SK-N-SH (cell line): ENCODE measurements at places on chromosomes 16 and 17. TPM values are rescaled to one million over a fixed set of nuclear protein-coding genes. Genes with fewer than 3 reads are reported as not detected.

- DNase-seq, result no peak
Measured at GRCh38 chr16:89155184-89155679, 16.3 kb upstream of the CDH15 start.

- DNase-seq, result no peak
Measured at GRCh38 chr16:86087896-86088230, 188.9 kb downstream of the IRF8 start.

- DNase-seq, result no peak
Measured at GRCh38 chr17:67013891-67014290, 30.5 kb upstream of the CACNG1 start.

DNA sequence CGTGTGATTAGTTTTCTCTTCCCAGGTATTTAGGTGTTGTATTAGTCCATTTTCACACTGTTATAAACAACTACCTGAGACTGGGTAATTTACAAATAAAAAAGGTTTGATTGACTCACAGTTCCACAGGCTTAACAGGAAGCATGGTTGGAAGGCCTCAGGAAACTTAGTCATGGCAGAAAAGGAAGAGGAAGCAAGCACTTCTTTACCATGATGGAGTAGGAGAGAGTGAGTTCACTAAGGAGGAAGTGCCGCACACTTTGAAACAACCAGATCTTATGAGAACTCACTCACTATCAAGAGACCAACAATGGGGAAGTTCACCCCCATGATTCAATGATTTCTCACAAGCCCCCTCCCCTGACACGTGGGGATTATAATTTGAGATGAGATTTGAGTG lies 1343.7 kb upstream of the GOT2 start:
- no peak for DNase-seq

DNA sequence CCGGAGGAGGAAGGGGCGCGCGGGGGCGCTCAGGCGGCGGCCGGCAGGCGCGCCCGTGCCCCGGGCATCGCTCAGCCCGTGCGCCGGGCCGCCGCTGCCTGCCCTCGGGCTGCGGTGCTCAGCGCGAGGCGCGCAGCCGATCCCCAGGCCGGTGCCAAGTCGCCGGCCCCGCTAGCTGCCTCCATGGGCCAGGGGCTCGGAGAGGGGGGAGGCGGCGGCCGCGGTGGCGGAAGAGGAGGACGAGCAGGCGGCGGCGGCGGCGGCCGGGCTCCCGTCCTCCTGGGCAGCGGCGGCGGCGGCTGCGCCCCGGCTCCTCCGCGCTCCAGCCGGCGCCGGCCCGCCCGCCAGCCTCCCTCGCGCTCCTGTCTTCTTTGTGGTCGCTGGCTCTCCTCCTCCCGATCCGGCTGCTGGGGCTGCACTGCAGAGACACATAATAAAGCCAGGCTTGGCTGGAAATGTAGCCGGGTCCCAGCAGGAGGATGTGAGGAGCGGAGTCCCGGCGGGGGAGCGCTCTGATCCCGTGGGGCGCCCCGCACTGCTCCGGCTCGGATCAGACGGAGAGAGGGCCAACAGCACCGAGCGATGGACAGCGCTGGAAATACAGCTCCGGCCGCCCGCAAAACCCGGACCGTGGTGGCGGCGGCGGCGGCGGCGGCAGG lies 889 bp upstream of the ZNF423 start:
- DNase-seq, result peak; percentile 92

- DNase-seq, result peak; percentile 30
Measured at GRCh38 chr17:80422981-80423380, 8.0 kb downstream of the ENDOV start.

- no peak for DNase-seq
Measured at GRCh38 chr17:15885770-15886169, 59.2 kb upstream of the ADORA2B start.

- DNase-seq, result no peak
Measured at GRCh38 chr17:45990886-45991285, 8.2 kb upstream of the STH start.

GRCh38 chr16:66387817-66388332 lies 21.4 kb downstream of the CDH5 start:
- no peak for DNase-seq

DNA sequence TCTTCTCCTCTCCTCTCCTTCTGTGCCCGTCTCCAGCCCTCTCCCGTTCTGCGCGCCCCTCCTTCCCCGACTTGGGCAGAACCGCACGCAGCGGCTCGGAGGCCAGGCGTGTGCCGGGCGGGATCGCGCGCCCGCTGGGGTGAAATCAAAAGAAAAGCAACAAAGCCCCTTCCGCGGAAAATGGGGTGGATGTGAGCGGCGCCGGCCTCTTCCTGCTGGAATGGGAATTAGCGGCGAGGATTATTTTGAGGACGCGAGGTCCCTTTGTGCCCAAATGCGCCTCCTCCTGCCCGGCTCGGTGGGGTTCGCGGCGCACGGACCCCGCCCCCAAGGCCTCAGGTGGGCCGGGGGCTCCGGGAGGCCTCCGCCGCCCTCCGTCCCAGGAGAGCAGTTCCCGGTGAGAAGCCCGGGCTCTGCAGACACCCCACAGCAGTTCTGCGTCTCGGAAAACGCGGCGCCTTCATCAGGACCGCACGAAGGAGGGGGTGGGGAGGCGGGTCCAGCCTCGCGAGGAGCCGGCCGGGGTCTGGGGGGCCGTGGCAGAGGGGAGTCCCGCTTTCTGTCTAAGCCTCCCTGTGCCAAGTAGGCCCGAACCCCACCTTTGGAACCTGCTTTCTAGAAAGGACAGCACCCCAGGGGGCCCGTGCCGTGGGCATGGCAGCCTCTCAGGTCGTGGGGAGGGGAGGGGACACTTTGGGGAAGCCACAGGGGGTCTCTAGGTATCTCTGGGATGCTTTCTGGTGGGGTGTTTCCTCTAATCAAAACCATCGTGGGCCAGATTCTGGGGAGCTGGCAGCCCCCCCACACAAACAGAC lies 91.0 kb upstream of the CBX4 start:
- peak; percentile 85 for DNase-seq

GRCh38 chr17:33436321-33436720 lies 143.2 kb upstream of the ASIC2 start:
- no peak for DNase-seq

DNA sequence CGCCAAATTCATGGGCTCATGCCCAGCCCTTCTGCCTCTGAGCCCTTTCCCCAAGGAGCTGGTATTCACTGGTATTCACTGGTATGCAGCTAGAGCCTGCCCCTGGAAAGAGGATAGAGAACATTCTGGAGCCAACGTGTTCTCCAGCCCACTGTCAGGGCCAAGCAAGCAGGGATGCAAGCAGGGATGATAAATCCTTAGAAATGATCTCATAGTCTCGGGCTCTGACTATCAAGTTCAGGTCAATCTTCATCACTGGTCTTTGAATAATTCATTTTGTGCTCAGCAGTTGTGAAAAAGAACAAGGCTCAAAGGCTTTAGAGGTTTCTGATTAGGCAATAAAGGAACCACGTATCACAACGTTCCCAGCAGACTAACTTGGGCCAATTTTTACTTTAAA lies 57.3 kb downstream of the CACNG5 start:
- DNase-seq, result no peak

GRCh38 chr17:17994271-17995069 lies 21.8 kb downstream of the DRC3 start:
- peak; percentile 86 for DNase-seq

- peak; percentile 91 for DNase-seq
Measured at GRCh38 chr16:19884611-19885450, at the start of gene GPRC5B. Gene GPRC5B, minus strand, starts transcription at chr16:19884848. Its CDS starts 12,003 bp downstream, at chr16:19872845.

GRCh38 chr17:32863559-32863958 lies 13.4 kb downstream of the MYO1D start:
- DNase-seq, result no peak

DNA sequence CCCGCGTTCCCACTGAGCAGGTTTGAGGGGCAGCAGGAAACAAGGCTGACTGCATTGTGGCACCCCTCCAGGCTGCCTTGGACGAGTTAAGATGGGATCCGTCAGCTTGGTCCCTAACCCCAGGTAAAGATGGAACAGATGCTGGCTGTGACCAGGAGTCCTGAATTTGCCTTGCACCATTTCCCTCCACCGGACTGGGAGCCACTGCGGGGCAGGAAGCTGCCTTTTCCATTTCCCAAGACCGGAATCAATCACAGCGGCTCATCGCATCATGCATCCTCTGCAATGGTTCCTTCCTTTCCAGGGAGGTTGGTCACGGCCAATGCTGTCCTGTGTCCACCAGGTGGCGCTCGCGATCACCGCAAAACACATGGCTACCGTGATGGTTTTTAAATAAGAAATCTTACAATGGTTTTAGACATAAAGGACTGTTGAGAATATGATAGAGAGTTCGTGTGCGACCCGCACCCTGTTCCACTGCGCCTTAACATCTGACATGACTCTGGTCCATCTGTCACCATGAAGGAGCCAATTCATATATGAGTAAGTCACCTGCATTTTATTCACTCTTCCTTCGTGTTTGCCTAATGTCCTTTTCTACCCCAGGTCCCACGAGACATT lies 6.8 kb upstream of the MEAK7 start:
- DNase-seq, result peak; percentile 85

DNA sequence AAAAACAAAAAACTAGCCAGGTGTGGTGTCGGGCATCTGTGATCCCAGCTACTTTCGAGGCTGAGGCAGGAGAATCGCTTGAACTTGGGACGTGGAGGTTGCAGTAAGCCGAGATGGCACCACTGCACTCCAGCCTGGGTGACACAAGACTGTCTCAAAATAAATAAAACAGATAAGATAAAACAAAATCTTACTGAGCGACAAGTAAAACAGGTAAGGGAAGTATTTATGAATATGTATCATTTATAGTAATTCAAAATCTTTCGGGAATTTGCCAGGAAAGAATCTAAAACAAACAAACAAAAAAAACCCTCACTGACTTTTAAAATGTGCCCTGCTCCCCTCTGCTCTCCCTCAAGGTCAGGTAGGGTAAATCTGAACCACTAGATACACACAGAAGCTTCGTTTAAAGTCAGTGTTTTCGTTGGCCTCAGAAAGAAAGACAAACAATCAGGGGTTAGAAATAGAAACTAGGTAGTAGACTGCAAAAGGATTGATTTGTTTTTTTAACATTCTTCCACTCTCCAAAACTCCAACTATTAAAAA lies 2.1 kb downstream of the PRPSAP1 start:
- DNase-seq, result no peak

DNA sequence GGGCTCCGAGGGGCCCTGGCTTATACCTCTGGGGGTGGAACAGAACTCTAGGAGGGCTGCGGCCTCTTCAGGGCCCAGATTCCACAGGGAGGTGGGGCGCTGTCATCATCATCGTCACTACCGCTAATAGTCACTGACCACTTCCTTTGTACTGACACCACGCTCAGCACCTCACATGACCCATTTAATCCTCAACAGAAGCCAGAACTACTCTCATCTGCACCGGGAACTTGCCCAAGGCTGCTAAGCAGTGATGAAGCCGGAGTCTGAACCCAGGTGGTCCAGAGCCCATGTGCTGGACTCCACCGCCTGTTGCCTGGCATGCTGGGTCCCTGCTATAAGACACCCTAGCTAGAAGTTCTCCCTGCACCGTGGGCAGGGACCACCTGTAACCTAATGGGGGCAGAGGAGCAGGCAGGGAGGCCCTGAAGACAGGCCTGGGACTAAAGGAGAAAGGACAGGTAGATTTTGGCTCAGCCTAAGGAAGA lies 12.0 kb downstream of the UNC13D start:
- DNase-seq, result no peak

The YBX2 gene
- polyA plus RNA-seq, result 0.36 and 0.54 TPM in 2 replicates

The HBA2 gene
- not detected in 2 replicates for polyA plus RNA-seq

The TBC1D3 gene
- not detected in 2 replicates for polyA plus RNA-seq

The CD79B gene
- 0.06 and 0.10 TPM in 2 replicates for polyA plus RNA-seq

The EPN3 gene
- polyA plus RNA-seq, result 0.05 and 0.06 TPM in 2 replicates

The MT1F gene
- polyA plus RNA-seq, result 9.5 and 13.0 TPM in 2 replicates

The TRPV2 gene
- 10.5 and 11.0 TPM in 2 replicates for polyA plus RNA-seq

The RGS11 gene
- 9.8 and 10.0 TPM in 2 replicates for polyA plus RNA-seq

The CA5A gene
- not detected in 2 replicates for polyA plus RNA-seq
